ENCODE measurements at places on chromosomes 11 and 22. TPM values are rescaled to one million over a fixed set of nuclear protein-coding genes. Genes with fewer than 3 reads are reported as not detected.

Gene OR52B2
- total RNA-seq, result not detected

- H3K4me1 ChIP-seq, result peaks cover 1% of the 10 kb centered on the region
- H3K4me3 ChIP-seq, result no peak overlapping the region
- no peaks in the 10 kb centered on the region for H3K36me3 ChIP-seq
- no peak for DNase-seq
- no peak overlapping the region for H3K27ac ChIP-seq
- no peaks in the 10 kb centered on the region for H3K27me3 ChIP-seq
Observed at GRCh38 chr11:13166036-13166435, 111.6 kb upstream of the BMAL1 start.

DNA sequence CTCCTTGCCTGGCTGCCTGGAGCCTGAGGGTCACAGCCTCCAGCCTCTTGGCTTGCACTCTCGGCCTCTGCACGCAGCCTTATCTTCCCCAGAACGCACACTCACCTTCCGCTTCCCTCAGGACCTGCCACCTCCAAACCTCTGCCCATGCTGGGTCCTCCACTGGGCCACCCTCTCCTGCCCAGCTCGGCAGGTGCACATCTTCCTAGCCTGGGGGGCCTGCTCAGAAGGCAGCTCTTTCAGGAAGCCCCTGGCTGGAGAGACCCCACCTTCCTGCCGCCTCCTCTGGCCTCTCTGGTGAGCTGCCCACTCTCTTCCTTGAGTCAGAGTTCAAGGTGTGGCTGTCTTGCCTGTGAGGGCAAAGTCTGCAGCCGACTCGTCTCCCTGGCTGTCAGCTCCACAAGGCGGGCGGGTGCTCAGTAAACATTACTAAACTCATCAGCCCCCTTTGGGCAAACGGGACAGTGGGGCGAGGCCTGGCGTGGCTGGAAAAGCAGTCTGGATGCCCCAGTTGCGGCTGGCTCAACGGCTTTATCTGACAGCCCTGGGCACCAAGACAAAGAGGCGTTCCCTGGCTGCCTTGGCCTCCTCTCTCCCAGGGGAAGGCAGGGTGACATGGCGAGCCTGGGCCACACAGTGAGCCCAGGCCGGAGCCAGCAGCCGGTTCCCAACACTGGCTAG is 1.7 kb upstream of the LINC01488 start:
- peaks cover 30% of the 10 kb centered on the region for H3K4me1 ChIP-seq
- H3K36me3 ChIP-seq, result no peaks in the 10 kb centered on the region
- H3K27ac ChIP-seq, result no peak overlapping the region
- no peak for DNase-seq
- H3K4me3 ChIP-seq, result no peak overlapping the region

DNA sequence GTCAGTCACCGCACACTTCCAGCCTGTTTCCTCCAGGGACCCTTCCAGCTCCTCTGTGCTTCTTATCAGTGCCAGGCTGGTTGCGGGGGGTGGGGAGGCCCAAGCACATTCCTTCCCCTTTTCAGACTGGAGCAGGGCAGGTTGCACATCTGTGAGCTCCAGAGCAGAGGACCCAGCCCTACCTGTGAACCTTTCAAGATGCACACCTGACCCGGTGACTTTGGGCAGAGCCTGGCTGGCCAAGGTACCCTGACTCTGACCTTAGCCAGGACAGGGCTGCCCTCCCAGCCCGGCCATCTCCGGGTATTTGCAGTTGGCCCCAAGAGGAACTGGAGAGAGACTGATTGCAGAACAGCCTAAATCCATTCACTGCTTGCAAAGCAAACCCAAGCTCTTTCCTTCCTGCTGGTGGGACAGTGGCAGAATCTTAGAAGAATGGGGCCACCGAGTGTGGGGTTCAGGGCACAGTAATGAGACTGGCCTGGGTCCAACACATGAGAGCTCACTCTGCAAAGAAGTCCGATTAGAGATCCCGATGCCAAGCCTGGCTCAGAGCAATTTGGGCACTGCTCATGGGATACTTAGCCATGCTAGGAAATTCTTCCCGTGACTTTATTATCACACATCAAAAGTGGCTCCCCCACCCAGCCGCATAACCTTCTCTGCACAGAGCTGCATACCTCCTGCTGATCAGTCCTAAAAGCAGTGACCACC is 64.7 kb upstream of the CCND1 start:
- no peak overlapping the region for H3K27ac ChIP-seq
- no peak for DNase-seq
- no peaks in the 10 kb centered on the region for H3K36me3 ChIP-seq
- no peaks in the 10 kb centered on the region for H3K4me1 ChIP-seq

DNA sequence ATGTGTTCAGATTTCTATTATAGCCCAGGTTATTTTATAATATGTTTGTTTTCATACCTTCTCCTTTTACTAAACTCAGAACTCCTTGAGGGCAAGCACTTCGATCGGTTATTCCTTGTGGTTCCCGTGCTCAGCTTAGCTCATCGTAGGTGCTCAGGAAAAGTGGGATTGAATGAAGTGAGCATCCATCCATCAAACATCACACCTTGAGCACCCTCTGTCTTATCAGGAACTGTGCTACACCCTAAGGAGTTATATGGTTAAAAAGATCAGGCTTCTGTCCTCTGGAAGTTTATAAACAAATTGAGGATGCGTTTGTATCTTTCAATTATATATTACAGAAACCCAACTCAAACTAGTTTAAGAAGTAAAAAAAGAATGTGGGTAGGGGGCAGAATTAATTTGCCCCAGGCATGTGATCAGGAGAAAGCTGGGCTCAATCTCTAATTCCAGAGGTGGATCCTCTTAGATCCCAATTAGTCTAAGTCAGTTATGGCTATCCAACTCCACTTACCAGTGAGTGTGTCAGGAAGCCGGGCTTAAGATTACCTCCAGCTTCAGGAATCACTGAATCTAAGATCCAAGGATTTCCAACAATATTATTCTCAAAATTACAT is 59.9 kb upstream of the RRAS2 start:
- DNase-seq, result no peak
- no peak overlapping the region for H3K4me3 ChIP-seq
- peaks cover 25% of the 10 kb centered on the region for H3K4me1 ChIP-seq
- no peak overlapping the region for H3K27ac ChIP-seq

GRCh38 chr11:117771197-117771596 is 25.8 kb downstream of the DSCAML1 start:
- no peaks in the 10 kb centered on the region for H3K36me3 ChIP-seq
- DNase-seq, result no peak
- H3K27me3 ChIP-seq, result peaks cover 12% of the 10 kb centered on the region
- H3K4me1 ChIP-seq, result peaks cover 4% of the 10 kb centered on the region
- peak overlapping the region; percentile 79 for H3K27ac ChIP-seq

DNA sequence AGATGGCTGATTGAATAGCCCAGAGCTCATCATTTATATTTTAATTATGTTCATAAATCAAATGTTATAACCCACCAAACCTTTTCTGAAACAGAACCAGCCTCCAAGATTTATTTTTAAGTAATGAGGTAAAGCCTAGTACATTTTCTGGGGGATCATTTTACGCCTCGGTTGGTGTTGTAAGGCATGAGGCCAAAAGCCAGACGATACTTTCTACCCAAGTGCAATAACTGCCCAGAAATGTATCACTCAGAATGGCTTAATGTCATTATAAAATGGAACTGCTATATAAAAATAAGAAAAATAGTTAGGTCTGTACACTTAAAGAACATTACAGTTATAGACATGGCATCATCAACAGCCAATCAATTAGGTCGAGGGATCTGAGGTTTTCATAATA is 283.3 kb downstream of the CADM1 start:
- DNase-seq, result no peak
- peaks cover 22% of the 10 kb centered on the region for H3K36me3 ChIP-seq
- no peak overlapping the region for H3K4me3 ChIP-seq
- no peak overlapping the region for H3K27ac ChIP-seq

DNA sequence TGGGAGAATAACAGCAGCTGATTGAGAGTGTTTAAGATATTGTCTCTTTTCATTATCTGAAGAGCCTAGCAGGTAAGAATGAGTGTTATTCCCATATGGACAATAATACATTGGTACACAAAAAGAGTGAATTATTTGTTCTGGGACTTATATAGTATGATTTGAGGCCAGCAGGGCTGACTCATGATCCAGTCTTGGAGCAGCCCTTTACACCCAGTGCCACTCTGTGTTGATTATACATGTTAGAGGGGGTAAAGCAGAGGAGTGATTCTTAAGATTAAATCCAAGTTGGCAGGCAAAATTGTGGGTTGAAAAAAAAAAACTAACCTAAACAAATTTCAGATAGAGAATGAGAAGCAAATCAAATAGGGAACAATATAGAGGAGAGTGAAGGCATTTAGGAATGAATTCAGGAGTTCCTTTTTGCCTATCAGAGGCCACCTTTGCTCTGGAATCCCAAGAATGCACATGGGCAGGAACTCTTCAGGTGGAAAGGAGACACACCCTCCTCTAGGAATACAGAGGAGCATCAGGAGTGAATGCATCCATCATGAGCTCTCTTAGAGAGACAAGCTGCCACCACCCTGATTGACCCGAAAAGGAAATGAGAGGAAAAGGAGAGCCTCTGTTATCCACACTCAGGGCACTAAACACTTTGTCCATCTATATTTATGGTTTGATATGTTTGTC is 19.2 kb upstream of the MRGPRX1 start:
- no peak overlapping the region for H3K27ac ChIP-seq
- no peak overlapping the region for H3K4me3 ChIP-seq
- H3K36me3 ChIP-seq, result no peaks in the 10 kb centered on the region
- no peaks in the 10 kb centered on the region for H3K4me1 ChIP-seq
- peaks cover 51% of the 10 kb centered on the region for H3K27me3 ChIP-seq

DNA sequence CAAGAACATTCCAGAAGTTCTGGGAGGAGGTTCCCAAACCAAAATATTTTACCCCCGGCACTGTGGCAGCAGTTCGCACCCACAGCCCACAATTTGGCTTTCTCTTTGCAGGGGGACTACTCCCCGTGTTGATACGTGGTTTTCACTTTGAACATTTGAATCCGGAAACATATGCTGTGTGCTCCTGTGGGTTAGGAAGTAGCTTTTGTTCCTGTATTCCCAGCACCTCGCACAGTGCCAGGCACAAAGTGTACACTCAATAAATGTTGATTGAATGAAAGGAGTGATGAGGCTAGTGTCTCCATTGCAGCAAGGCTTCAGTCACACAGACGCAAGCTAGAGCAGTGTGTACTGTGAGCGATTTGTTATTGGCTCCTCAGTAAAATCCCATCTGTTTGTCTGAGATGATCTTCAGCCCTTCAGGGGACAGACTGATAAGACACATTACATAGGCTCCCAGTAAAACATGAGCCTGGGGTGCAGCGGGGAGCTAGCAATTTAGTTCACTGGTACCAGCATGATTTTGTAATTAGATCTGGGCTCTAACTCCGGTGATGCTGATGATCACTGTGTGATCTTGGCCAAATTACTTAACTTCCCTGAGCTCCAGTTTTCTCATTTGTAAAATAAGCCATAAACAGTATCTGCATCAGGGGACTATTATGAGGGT is 2.2 kb downstream of the LAYN start:
- peaks cover 58% of the 10 kb centered on the region for H3K27me3 ChIP-seq
- peaks cover 18% of the 10 kb centered on the region for H3K4me1 ChIP-seq
- no peak for DNase-seq
- no peak overlapping the region for H3K27ac ChIP-seq
